Stimulated activated CD4-positive, alpha-beta T cell treated with anti-CD3 and anti-CD28 coated beads, Interleukin-1b, Interleukin-23, amount 100 ng/mL, for 24 hours (primary cell): ENCODE measurements at places on chromosomes 11 and 22.

DNA sequence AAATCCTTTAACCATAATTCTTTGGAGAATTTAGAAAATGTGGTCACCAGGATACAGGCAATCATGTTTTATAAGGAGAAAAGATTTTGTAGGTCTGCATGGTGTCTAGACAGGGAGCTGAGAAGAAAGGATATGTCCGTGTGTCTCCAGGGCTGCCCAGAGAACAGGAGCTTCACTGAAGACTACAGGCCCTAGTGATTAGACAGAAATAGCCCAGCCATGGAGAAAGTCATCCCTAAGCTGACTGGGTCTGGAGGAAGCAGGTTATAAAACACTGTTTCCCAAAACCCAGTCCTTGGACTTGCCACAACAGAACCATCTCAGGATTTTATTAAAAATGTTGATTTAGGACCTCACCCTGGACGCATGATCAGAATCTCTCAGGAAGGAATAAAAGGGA lies 84.4 kb downstream of the GALNT18 start:
- no peak for DNase-seq

DNA sequence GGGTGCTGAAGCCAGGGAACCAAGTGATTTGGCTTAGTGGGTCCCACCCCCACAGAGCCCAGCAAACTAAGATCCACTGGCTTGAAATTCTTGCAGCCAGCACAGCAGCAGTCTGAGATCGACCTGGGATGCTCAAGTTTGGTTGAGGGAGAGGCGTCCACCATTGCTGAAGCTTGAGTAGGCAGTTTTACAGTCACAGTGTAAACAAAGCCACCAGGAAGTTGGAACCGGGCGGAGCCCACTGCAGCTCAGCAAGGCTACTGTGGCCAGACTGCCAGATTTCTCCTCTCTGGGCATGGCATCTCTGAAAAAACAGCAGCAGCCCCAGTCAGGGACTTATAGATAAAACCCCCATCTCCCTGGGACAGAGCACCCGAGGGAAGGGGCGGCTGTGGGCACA lies 424.1 kb upstream of the TENM4 start:
- no peak for DNase-seq

DNA sequence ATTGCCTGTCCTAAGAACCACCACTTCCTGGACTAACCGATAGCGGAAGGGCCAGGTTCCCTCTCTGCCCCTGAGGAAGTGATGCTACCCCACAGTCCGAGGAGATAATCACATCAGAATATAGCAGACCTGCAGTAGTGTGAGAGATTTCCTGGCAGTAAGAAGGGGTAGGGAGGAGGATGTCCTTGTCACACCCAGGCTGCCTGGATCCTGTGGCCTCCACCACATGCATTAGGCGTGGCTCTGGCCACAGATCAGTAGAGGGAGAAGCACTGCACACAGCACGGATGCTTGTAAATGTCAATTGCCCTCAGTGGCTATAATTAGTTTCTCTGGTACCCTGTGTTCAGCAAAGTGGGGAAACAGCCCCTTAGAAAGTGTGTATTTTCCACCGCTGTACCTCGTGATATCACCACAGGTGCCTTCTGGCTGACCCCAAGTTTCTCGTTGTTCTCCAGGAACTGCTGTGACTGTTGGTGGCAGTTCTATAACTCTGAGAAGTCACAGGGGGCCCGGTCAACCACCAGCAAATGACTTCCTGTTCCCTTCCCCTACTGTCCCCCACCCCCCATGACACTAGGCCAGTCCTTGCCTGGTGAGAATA lies 61.8 kb downstream of the UBASH3B start:
- no peak for DNase-seq

GRCh38 chr11:46991391-46991790 lies 54.8 kb downstream of the CSTPP1 start:
- DNase-seq, result no peak

DNA sequence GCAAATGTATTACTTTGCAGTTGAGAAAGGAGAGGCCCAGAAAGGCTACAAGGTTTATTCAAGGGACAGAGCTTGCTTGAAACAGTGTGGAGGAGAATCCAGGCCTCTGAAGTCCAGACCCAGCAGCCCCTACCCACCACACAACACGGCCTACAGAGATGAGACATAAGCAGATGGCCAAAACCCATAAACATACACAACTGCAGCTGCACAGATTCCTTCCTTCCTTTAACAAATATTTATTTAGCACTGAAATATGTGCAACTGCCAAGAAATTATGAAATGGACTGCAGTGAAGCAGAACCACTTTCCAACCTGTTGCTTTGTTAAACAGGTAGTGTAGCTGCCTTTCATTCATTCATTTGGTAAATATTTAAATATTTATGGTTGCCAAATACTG lies 122.3 kb downstream of the SPATA19 start:
- no peak for DNase-seq

DNA sequence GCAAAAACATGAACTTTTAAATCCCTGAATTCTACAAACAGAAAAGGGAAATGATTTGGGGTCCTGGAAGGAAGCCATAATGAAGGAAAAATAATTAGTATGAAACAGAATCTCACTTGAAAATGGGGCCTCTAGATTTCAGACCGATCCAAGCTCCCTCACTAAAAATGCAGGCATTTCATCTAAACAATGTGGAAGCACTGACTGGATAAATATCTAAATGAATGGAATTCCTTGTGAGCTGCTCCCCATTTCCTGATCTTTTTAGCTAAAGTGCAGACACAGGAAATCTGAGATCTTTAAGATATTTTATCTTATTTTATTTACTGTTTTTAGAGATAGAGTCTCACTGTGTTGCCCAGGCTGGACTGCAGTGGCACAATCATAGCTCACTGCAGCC lies 1255.8 kb downstream of the LRRC4C start:
- no peak for DNase-seq

GRCh38 chr11:68480852-68481510 lies 20.4 kb downstream of the PPP6R3 start:
- DNase-seq, result no peak

- DNase-seq, result no peak
Measured at GRCh38 chr11:75924966-75925784, 110.2 kb downstream of the UVRAG start.

DNA sequence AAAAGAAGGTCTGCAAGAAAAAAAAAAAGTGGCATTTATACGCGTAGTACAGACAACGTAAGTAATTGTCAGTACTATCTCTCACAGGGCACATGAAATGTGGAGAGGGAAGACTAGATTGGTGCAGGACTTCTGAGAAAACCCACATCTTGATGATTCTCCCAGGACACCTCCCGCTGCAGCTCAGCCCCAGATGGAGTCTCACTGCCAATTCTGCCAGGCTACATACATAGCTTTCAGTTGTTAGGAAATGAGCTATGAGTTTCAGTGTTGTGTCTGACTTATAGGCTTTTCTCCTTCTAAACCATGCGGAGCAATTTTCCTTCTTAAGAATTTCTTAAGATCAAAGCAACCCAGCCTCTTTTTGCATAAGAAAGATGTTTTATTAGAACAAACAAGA lies 9.6 kb downstream of the OR5A2 start:
- no peak for DNase-seq

GRCh38 chr11:62976109-62976508 lies 8.7 kb downstream of the SLC22A6 start:
- no peak for DNase-seq

- DNase-seq, result no peak
Measured at GRCh38 chr11:17611503-17612220, 64.6 kb downstream of the OTOG start.

DNA sequence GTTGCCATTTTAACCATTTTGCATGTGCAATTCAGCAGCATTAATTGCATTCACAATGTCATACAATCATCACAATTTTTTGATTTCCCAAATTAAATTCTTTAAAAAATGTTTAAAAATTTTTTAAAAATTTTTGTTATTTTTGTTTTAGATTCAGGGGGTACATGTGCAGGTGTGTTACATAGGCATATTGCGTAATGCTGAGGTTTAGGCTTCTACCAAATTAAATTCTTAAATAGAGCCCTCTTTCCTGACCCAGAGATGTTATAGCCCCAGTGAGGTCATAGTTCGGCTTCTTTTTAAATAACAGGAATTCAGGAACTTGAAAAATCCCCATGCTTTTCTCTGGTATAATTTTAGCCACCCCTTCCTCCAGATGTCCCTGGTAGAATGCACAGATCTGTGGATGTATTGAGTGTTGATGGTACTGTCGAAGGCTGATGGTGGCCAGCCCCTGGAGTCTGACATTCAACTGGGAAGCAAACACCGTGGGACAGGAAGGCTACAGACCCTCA lies 11.3 kb upstream of the AMPD3 start:
- no peak for DNase-seq

GRCh38 chr22:18994701-18995326 lies 58.7 kb upstream of the PRODH start:
- no peak for DNase-seq

DNA sequence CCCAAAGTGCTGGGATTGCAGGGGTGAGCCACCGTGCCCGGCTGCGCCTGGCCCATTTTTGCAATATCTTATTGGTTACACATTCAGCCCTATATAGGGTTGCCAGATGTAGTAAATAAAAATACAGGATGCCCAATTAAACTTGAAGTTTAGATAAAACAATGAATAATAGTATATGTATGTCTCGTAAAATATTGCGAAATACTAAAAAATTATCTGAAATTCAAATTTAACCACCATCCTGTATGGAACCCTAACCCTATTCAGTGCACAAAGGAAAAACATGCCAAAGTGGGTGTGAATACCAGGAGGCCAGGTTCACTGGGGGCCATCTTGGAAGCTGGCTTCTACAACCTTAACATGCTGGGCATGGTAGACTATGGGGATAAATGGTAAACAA lies 5.2 kb upstream of the TFIP11 start:
- no peak for DNase-seq
